ENCODE measurements at places on chromosomes 5 and 9. TPM values are rescaled to one million over a fixed set of nuclear protein-coding genes. Genes with fewer than 3 reads are reported as not detected.

DNA sequence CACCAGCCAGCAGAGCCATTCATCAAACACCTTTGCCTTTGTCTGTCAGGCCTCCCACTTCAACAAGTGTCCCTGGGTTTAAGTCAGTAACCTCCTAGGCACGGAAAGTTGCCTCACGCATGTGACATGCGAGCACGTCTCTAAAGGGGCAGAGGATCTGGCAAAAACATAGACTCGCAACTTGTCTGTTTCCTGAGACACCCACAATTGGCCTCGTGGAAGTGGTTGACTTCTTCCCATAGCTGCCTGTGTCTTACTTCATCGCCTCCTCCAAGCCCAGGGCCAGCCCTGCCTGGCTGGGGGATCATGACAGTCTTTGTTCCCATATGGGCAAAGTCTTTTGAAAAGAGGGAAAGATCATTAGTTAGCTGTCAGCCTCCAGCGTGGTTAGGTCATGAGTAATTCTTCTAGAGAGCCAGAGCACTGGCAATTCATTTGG is 35.5 kb upstream of the GLRX start:
- H3K27ac ChIP-seq = peak overlapping the region; percentile 40
- DNase-seq = no peak
- peaks cover 13% of the 10 kb centered on the region for H3K4me1 ChIP-seq

- H3K4me1 ChIP-seq = no peaks in the 10 kb centered on the region
- no peak overlapping the region for H3K4me3 ChIP-seq
- H3K36me3 ChIP-seq = no peaks in the 10 kb centered on the region
- H3K27me3 ChIP-seq = no peaks in the 10 kb centered on the region
- no peak for DNase-seq
- no peak overlapping the region for H3K27ac ChIP-seq
Observed at GRCh38 chr5:154997746-154998145, 15.8 kb upstream of the KIF4B start.

The SMU1 gene
- 20.6 TPM for total RNA-seq

The GADD45G gene
- 2.0 TPM for total RNA-seq

GRCh38 chr9:111601237-111602018 is 2.0 kb upstream of the PTGR1 start:
- DNase-seq = no peak
- peaks cover 11% of the 10 kb centered on the region for H3K27me3 ChIP-seq
- peaks cover 27% of the 10 kb centered on the region for H3K4me1 ChIP-seq
- no peak overlapping the region for H3K27ac ChIP-seq
- H3K4me3 ChIP-seq = no peak overlapping the region

GRCh38 chr5:79181419-79182022 is 54.4 kb upstream of the JMY start:
- H3K4me3 ChIP-seq = no peak overlapping the region
- no peak overlapping the region for H3K27ac ChIP-seq

GRCh38 chr5:118405650-118406061 is 582.7 kb downstream of the DTWD2 start:
- H3K4me1 ChIP-seq = no peaks in the 10 kb centered on the region
- DNase-seq = peak; percentile 66
- H3K27me3 ChIP-seq = no peaks in the 10 kb centered on the region
- no peak overlapping the region for H3K4me3 ChIP-seq
- H3K27ac ChIP-seq = no peak overlapping the region

The CCDC192 gene
- total RNA-seq = not detected

The EQTN gene
- total RNA-seq = 1.3 TPM

- no peaks in the 10 kb centered on the region for H3K36me3 ChIP-seq
- no peak overlapping the region for H3K27ac ChIP-seq
- peaks cover 16% of the 10 kb centered on the region for H3K4me1 ChIP-seq
- DNase-seq = no peak
Observed at GRCh38 chr9:107786561-107786960, 297.0 kb upstream of the KLF4 start.

GRCh38 chr9:135468854-135469521 is 10.6 kb upstream of the PPP1R26 start:
- H3K4me3 ChIP-seq = no peak overlapping the region
- no peak overlapping the region for H3K27ac ChIP-seq
- no peak for DNase-seq

The FYB1 gene
- 228 TPM for total RNA-seq

The CA9 gene
- total RNA-seq = not detected

The ENTREP1 gene
- 1.8 TPM for total RNA-seq

The BNC2 gene
- 0.52 TPM for total RNA-seq

- DNase-seq = no peak
- no peaks in the 10 kb centered on the region for H3K4me1 ChIP-seq
- H3K27me3 ChIP-seq = no peaks in the 10 kb centered on the region
- no peak overlapping the region for H3K4me3 ChIP-seq
- no peaks in the 10 kb centered on the region for H3K36me3 ChIP-seq
Observed at GRCh38 chr9:72577212-72577753, 55.9 kb downstream of the TMC1 start.

DNA sequence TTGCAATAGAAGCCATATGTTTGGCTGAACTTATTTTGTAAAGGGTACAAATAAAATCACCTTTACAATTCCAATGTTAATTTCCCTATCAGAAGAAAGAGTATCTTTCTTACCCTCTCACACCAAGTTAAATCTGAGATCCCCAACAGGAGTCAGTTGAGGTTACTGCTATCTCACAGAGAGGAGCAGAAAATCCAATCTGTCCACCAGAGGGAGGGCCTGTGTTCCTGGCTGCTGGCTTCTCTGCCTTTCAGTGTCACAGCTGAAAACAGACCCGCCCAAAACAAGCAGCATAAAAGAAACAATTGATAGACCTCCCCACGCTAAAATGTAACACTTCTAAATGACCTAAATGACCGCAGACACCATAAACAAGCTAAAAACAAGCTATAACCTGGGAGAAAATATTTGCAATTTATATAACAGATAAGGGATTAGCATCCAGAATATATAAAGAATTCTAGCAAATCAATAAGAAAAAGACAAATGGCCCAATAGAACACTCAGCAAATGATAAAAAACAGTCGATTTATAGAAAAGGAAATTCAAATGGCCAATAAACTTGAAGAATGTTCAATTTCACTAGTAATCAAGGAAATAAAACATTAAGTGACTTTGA is 24.5 kb upstream of the MVB12B start:
- H3K27me3 ChIP-seq = no peaks in the 10 kb centered on the region
- H3K27ac ChIP-seq = no peak overlapping the region
- no peak for DNase-seq
- no peaks in the 10 kb centered on the region for H3K36me3 ChIP-seq
- H3K4me3 ChIP-seq = no peak overlapping the region
- H3K4me1 ChIP-seq = no peaks in the 10 kb centered on the region

The CDH10 gene
- total RNA-seq = not detected

GRCh38 chr9:95338243-95338642 is 20.7 kb upstream of the FANCC start:
- no peak overlapping the region for H3K4me3 ChIP-seq
- no peak for DNase-seq
- no peaks in the 10 kb centered on the region for H3K4me1 ChIP-seq
- no peaks in the 10 kb centered on the region for H3K36me3 ChIP-seq
- no peak overlapping the region for H3K27ac ChIP-seq
- no peaks in the 10 kb centered on the region for H3K27me3 ChIP-seq

The DRD1 gene
- total RNA-seq = not detected

All from spleen (tissue), 13 donors.